ENCODE measurements at places on chromosomes 7 and 10. TPM values are rescaled to one million over a fixed set of nuclear protein-coding genes. Genes with fewer than 3 reads are reported as not detected.

Gene CNNM1
- 0.69 TPM for total RNA-seq

Gene ABCA13
- 0.35 TPM for total RNA-seq

Gene SFTPD
- total RNA-seq = 780 TPM

Gene SYPL1
- 92.4 TPM for total RNA-seq

Gene PHKG1
- total RNA-seq = 0.72 TPM

GRCh38 chr10:92699518-92700381 lies 10.0 kb downstream of the HHEX start:
- DNase-seq = no peak
- peak overlapping the region; percentile 39 for H3K4me3 ChIP-seq
- H3K4me1 ChIP-seq = peaks cover 7% of the 10 kb centered on the region
- no peaks in the 10 kb centered on the region for H3K27me3 ChIP-seq
- peaks cover 9% of the 10 kb centered on the region for H3K36me3 ChIP-seq

GRCh38 chr10:75470901-75471300 lies 39.5 kb downstream of the LRMDA start:
- H3K27me3 ChIP-seq = no peaks in the 10 kb centered on the region
- no peak for DNase-seq
- no peak overlapping the region for H3K27ac ChIP-seq
- no peaks in the 10 kb centered on the region for H3K36me3 ChIP-seq

GRCh38 chr7:27168265-27168947 lies 3.1 kb upstream of the HOXA9 start:
- peak; percentile 48 for DNase-seq
- H3K27me3 ChIP-seq = peaks cover 100% of the 10 kb centered on the region
- H3K4me3 ChIP-seq = no peak overlapping the region

GRCh38 chr10:128588402-128588801 lies 462.2 kb upstream of the MKI67 start:
- no peaks in the 10 kb centered on the region for H3K27me3 ChIP-seq
- DNase-seq = no peak
- no peak overlapping the region for H3K4me3 ChIP-seq
- no peaks in the 10 kb centered on the region for H3K36me3 ChIP-seq
- no peak overlapping the region for H3K27ac ChIP-seq
- H3K4me1 ChIP-seq = no peaks in the 10 kb centered on the region

GRCh38 chr7:144670218-144670617 lies 165.6 kb downstream of the TPK1 start:
- H3K4me3 ChIP-seq = no peak overlapping the region
- no peaks in the 10 kb centered on the region for H3K36me3 ChIP-seq

GRCh38 chr7:2637066-2637471 lies 5.3 kb downstream of the TTYH3 start:
- no peaks in the 10 kb centered on the region for H3K27me3 ChIP-seq
- H3K4me1 ChIP-seq = peaks cover 70% of the 10 kb centered on the region
- no peak for DNase-seq
- H3K27ac ChIP-seq = peak overlapping the region; percentile 36

DNA sequence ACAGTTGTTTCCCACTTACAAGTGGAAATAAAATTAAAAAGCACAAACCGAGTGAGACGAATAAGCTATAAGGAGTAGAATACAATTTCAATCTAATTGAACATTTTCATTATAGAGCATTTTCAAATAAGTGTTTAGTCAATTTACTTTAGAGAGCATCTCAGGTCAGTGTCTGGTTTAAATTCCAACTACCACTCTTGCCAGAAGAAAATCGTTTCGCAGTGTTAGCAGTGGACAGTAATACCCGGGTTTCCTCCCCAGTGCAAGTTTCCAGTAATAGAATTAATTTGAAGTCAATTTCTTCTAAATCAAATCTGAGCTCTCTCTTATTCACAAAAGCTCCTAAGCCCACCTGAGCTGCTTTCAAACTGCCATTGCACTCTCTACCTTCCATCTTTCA lies 45.7 kb downstream of the CREB3L2 start:
- peak overlapping the region; percentile 39 for H3K27ac ChIP-seq
- H3K36me3 ChIP-seq = no peaks in the 10 kb centered on the region
- no peak overlapping the region for H3K4me3 ChIP-seq
- peaks cover 39% of the 10 kb centered on the region for H3K4me1 ChIP-seq
